KG1 (cell line): ENCODE measurements at places on chromosomes 7 and 10.
A peak's percentile ranks its signal among the peaks of the same experiment; 100 is the strongest.

DNA sequence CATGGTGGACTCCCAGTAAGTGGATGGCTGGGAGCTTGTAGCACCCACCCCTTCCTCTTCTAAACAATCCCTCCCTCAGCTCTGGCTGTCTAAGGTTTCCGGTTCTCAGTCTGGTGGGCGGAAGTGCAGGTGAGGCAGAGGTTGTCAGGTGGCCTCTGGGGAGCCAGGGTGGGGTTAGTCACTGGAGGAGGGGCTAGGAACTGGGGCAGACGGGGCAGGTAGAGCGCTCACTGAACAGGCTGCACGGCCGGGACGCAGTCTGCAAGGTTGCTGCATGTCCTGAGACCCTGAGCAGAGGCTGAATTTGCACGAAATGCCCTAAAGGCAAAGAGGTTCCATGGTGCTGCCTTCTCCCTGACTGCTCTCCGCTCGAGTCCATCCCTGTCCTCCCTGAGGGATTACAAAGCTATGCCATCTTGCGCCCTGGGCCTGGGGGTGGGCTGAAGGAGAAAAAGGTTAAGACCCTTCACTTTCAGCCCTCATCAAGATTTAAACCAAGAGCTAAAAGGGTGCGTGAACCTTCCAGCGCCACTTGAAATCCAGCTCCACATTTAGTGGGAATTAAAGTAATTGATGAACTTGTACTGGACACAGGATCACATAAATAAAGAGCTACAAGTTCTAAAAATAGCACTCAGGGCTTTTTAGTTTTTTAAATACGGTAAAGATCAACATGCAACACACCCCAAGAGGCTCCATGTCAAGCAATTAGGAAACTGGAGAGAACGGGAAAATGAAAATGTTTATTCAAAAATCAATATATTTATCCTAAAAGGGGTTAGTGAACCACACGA, 62.3 kb upstream of the CTBP2 start:
- no peak for DNase-seq

DNA sequence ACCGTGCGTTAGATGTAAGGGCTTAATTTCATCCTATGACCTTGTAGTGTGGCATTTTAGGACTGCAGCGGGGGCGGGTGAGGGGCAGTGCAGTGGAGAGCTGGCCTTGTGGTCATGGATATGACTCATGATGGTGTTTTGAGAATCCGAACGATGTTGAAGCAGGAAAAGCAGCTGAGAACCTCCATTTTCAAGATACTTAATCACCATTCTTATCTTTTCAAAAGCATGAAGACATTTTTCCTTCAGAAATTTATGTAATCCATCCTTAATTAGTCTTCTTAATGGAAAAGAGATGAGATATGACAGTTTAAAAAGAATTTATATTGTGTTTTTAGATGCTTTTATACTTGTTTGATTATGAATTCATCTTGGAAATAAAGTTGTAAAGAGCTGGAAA, 9.6 kb downstream of the ATP5F1C start:
- no peak for DNase-seq

DNA sequence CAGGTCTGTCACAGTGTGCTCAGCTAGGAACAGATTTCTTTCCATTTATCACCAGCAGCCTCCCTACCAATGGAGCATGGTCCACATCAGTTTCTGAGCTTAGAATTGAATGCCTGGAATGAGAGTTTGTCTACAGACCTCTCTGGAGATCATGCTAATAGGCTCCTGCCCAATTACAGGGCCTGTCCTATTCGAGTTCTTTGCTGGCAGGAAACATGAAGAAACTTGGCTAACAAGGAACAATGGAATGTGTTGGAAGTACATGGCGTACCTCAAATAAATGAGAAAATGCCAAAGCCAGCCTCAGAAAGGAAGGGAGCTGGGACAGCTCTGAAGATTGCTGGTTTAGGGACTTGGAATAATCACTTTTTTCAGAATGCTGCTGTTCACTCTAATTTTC, 186.0 kb upstream of the AKR1E2 start:
- DNase-seq: no peak

DNA sequence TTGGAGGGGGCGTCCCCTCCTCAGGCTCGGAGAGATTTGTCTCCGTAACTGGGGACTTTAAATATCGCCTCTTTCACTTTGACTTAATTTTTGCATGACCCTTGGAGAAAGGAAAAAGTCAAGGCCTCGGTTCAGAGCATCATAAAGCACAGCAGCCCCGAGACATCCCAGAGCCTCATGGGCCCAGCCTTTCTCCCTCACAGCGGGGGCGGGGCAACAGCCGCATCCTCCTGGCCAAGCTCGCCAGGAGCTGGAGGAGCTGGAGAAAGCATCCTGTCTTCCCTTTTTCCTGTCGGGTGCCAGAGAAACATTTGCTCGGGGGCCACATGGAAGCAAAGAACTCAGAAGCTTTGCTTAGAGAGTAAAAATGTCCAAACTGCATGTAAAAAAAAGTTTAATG, 43.6 kb upstream of the DPYSL4 start:
- no peak for DNase-seq

- DNase-seq: no peak
These were observed 757.1 kb downstream of the AUTS2 start for GRCh38 chr7:70355198-70356020.

DNA sequence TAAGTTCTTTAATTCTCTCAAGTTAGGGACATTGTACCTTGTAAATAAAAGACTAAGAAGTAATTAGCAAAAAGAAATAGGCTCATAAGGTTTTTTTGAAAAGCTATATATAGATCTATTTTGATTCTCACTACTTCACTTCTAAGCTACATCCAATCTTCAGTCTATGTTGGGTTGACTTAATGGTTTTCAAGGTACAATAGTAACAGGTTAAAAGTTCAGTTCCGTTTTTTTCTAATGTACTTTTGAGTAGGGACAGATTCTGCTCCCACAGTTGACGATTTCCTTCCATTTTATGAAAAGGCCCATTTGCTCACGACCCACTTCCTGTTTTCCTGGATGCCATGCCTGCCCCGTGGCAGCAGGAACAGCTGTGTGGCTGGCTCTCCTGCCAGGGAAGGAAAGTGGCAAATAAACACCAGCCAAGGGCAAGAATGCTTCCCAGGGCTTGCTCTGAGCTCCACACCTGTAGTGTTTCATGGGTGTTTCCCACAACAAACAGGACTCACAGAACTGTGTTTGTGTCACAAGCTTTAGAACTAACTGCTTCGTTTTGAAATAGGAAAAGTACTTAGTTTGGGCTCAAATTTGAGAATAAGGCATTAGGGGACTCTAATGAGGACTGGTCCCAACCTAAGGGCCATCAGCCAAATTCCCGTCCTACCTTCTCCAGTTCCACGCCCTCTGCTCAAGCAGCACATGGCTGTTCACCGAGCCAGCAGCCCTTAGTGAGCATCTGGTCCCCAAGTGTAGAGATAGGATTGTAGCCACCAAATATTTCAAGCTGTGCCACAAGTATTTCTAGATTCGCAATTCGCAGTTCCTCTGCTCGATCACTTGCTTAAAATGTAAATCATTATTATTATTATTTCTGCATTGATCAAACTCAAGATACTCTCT, 240.7 kb downstream of the COBL start:
- no peak for DNase-seq

DNA sequence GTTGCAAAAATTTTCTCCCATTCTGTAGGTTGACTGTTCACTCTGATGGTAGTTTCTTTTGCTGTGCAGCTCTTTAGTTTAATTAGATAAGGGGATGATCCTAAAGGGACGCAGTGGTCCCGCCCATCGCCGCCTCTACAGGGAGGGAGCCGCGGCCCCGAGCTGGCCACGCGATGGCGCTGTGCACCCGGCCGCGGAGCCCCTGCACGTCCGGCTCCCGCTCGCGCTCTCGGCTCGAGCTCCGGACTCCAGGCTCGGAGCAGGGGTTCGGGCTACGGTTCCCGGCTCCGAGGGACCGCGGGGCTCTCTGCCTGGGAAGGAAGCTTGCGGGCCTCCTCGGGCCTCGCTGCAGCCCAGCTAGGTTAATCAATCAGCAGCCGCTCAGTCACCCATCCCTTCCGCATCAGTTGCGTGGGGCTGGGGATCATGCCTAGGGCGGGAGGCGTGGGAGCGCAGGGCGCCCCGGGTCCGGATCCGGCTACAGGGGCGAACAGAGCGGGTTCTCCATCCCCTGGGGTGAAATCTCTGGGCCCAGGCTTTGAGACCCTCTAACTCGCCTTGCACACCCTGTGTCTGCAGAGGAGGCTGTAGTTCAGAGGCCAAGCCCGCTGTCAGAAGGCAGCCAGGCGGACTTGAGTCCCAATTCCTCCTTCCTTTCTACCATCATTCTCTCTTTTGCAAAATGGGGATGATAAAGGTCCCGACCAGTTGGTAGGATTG, 97.9 kb downstream of the WDR11 start:
- DNase-seq: peak; percentile 26

- DNase-seq: no peak
These were observed 925 bp downstream of the H2AZ2 start for GRCh38 chr7:44846816-44847508.

- DNase-seq: no peak
These were observed 16.4 kb downstream of the HOXA1 start for GRCh38 chr7:27079234-27079975.

GRCh38 chr7:98467570-98468312, 66.9 kb upstream of the BAIAP2L1 start:
- no peak for DNase-seq

DNA sequence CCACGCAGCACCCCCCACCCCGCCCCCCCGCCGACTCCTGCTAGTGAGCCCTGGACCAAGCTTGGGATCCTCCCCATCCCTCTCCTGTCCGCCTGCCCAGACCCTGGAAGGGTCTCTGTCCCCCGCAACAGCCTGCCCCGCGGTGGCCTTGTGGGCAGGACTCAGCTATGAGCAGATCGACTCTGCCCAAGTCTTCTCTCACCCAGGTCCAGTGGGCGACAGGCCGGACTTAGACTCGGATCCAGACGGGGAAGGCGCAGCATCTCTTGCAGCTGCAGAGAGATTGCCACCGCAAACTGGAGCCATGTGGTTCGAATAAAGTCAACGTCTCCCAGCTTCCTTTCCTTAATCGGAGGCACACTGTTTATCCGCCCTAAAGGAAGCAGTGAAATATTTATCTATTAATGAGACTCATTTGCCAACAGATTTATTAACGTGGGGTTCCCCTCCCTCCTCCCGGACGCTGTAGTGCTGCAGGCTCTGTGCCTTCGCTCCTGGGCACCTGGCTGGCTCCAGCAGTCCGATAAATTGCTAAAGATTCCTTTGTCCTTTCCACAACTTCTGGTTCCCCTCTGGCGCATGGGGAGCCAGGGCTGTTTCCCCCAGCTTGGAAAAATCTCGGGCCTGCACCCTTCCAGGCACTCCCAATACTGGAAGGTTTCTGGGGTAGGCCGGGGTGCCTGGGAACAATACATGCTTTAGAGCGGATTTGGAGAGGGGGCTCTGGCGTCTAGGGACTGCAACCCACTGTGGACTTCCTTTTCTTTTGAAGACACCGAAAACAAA, 634 bp upstream of the HOXA7 start:
- DNase-seq: no peak

GRCh38 chr7:139748941-139749340, 28.9 kb downstream of the HIPK2 start:
- DNase-seq: no peak
